Left renal cortex interstitium (tissue), 4 donors: ENCODE measurements at places on chromosomes 4 and X.

DNA sequence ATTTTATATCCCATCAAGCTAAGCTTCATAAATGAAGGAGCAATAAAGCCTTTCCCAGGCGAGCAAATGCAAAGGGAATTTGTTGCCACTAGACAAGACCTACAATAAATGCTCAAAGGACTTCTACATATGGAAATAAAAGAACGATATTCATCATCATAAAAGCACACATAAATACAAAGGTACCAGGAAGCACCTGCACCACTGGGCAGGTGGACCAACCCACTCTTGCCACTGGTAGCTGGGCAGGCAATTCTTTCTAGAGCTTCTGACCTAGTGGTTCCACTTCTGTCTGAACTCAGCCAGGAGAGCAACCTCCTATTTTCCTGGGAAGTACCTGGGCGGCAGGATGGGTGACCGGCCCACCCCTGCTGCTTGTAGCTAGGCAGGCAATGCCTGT is 237.2 kb upstream of the ITM2A start:
- no peak for DNase-seq

- no peak for DNase-seq
Measured at GRCh38 chr4:185341841-185342240, 53.9 kb downstream of the LRP2BP start.

- no peak for DNase-seq
Measured at GRCh38 chr4:90174621-90175023, 47.4 kb downstream of the CCSER1 start.

DNA sequence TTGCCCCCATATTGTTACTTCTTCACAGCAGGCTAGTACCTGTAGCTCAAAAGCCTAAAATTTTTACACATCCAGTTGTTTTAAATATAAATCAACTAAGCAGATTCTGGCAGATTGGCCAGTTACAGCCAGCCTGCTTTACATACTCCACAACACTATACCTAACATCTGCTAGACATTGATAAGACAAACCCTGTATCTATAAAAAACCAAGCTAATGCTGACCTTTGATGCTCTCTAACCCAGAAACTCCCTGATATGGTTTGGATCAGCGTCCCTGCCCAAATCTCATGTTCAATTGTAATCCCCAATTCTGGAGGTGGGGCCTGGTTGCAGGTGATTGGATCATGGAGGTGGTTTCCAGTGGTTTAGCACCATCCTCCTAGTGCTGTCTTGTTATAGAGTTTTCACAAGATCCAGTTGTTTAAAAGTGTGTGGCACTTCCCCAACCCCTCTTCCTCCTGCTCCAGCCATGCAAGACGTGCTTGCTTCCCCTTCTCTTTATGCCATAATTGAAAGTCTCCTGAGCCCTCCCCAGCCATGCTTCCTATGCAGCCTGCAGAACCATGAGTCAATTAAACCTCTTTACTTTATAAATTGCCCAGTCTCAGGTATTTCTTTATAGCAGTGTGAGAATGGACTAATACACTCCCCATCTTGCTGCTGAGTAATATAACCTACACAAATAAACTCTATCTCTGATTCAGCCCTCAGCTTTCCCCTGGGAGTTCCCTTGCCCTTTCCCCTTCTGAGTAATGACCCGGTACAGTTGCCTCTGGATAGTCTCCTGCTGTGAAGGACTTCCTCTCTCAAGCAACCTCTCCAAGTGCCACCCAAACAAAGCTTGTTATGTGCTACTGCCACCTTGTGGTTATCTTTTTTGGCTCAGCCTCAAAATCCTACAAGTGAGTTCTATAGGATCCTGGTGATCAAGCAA is 39.6 kb downstream of the ZCCHC13 start:
- peak; percentile 10 for DNase-seq

GRCh38 chr4:181661923-181662322 is 581.3 kb upstream of the TENM3 start:
- no peak for DNase-seq

DNA sequence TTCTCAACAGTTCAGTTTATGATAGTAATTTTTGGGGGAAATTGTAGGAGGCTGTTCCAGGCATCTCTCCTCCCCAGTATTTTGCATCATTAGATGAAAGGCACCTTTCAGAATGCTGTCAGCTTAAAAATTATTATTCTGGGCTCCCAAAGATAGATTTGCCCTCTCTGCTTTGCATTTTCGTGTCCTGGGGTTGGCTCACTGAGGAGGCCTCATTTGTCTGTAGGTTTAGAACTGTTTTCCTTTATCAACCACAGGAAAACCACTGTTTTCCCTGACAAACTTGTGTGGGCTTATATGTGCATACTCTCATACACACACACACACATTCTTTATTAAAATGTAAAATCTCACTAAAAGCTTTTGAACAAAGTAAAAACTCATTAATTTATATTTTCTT is 197.2 kb upstream of the VCX3A start:
- DNase-seq, result no peak

DNA sequence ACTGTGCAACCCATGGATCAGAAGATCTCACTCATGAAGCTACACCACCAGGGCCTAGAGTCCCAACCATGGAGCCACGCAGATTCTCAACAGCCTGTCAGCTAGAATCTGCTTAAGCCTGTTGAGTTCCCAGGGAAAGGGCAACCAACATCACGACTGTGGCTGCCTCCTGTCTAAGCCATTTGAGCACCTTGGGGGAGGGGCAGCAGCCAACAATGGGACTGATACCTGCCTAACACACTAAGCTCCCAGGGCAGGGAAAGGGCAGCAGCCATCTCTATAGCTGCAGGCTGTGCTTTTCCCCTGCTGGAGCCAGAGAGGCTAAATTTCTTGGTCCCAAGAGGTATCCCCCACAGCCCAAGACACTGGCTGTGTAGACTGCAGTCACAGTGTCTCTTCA is 96.5 kb upstream of the TCEAL2 start:
- DNase-seq, result no peak

DNA sequence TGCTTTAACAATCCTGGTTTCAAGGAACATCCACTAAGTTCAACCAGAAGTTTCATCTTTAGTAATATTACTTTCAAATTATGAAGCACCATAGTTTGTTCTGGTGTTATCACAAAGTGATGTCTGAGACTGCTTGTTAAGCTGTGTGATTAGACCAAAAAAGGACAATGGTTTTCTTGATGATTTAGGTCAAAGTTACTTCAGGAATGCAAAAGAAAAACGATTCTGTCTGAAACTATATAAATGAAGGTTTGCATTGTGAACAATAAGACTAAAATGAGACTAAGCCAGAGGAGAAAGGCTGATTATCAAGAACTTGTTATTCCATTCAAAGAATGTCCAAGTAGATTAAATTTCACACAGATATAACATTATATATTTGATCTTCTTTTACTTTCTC is 122.4 kb upstream of the ETNPPL start:
- DNase-seq, result no peak

DNA sequence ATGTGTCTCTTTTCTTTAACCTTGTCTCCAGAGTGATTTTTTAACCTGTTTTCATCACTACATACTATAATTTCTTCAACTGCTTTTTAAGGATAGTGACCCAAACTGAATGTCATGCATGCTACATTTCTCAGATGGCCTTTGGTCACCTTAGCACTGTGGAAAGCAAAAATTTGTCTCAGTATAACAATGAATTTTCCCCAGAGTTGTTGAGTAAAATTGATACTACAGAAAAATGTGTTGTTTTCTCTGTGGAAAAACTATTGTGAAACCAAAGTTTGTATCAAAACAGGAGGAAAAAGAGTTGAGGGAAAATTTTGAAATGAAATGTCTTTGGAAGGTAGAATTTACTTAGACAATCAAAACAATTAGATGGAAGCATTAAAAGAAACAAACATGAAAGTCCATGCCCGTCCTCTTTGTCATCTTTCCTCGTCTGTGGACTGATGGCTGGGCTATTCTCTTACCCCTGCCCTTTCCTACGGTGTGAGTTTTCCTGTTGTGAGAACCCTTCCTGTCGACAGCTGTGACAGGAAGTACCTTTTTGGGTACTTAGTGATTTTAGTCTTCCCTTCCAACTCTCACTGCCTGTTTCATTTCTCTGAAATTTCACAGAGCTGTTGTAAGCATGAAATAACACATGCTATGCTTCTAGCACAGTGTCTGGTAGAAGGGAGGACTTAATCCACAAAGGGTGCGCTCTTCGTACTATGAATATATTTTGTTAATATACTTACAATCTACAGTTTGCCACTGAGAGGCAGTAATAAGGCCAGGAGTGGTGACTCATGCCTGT is 50.8 kb downstream of the LRP2BP start:
- no peak for DNase-seq

- DNase-seq, result no peak
Measured at GRCh38 chr4:139933541-139933940, 220.4 kb downstream of the MAML3 start.

- no peak for DNase-seq
Measured at GRCh38 chr4:21900211-21900610, 48.4 kb downstream of the KCNIP4 start.

DNA sequence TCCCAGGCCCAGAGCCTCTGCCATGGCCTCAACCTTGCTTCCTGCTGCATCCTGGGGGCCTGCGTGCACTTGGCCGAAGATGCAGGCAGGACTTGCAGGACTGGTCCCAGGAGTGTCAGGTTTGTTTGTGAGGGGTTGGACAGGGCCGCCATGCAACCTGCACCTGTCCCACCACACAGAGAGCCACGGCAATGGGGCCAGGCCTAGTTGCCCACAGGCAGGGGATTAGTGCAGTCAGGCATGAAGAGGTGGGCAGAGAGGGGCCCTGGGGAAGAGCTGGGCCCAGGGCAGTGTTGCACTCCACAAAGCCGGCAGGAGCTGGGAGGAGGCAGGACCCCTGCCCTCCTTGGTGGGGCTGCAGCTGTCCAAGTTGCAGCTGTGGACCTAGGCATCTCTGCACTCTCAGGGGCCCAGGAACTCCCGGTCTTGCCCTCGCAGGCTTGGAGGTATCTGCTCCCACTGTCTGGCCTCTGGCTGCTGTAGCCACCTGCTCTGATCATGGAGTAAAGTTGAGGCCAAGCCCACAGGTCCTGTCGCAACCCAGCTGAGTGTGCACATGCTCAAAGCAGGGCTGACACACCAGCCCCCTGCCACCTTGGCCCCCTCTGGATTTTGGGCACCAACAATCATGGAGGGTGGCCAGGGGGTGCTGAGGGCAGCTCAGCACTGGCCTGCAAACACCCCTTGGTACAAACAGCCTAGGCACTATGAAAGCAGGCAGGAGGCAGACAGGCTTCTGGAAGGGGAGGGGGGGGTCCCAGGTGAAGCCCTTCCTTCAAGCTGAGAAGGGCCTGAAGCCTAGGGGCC is 190.4 kb upstream of the PCDH10 start:
- no peak for DNase-seq

GRCh38 chrX:119756926-119757635 is 1.3 kb upstream of the SOWAHD start:
- DNase-seq, result no peak

- no peak for DNase-seq
Measured at GRCh38 chr4:171928336-171928735, 115.1 kb downstream of the GALNTL6 start.

- no peak for DNase-seq
Measured at GRCh38 chr4:6655924-6656323, 15.4 kb downstream of the MRFAP1 start.

DNA sequence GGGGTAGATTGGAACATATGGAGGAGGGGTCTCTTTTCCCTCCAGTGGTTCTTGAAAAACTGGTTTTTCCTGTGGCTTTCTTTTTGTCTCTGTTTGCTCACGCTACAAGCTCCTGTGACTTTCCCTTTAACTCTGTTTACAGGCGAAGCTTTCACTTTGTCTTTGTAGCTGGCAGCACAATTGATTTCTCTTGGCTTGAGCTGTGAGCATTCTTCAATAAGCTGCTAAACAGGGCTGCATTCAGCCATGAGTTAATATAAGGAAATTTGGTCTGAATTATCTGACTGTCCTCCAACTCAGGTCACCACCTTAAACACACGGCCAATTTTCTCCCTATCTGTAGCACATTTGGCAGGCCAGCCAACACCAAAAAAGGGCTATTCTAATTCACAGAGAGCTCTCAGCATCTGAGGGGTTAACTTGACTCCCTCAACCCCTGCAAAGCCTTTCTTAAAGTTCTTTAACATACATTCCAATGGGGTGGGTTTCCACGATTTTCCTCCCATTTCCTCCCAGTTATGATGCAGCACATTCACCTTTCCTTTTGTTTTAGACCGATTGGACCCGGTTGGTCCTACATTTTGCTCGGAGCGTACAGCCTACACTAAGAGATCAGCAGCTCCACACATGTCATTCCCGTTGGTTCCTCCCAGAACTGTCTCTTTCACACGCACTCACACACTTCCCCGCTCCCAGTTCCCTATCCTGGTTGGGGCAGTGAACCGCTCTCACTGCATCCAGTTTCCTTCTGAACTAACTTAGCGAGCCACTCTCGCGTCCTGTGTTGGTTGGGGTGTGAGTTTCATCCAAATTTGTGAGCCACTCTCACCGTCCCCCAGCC is 45.4 kb downstream of the UGT2A3 start:
- no peak for DNase-seq

DNA sequence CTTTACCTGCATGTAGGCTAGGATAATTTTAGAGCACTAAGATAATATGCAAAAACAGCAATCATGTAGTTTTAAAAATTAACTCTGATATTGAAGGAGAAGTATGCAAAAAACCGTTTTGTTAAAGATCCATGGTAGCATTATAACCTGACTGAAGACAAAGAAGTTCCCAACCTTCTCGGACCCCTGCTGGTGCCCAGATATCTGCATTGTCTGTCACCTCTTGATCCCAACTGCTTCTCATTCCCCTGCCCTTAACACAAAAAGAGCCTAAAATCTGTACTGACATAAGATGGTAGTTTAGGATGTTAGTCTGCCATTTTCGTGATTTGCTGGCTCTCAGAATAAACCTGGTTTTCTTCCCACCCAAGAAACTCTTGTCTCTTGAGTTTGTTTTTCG is 61.5 kb upstream of the UCP1 start:
- DNase-seq, result no peak

GRCh38 chr4:81896936-81897335 is 425.2 kb upstream of the RASGEF1B start:
- no peak for DNase-seq

GRCh38 chr4:154807042-154807630 is 26.1 kb downstream of the RBM46 start:
- no peak for DNase-seq

- peak; percentile 50 for DNase-seq
Measured at GRCh38 chr4:77177199-77177598, 20.2 kb downstream of the CCNG2 start.

- no peak for DNase-seq
Measured at GRCh38 chrX:91279479-91279878, 155.2 kb upstream of the PABPC5 start.
